ENCODE measurements at places on chromosomes 6 and 20.

- no peak for DNase-seq
Observed at GRCh38 chr20:38067717-38068365, 34.3 kb downstream of the RPRD1B start.

GRCh38 chr20:37901654-37902503 is 1.0 kb upstream of the VSTM2L start:
- peak; percentile 33 for DNase-seq

DNA sequence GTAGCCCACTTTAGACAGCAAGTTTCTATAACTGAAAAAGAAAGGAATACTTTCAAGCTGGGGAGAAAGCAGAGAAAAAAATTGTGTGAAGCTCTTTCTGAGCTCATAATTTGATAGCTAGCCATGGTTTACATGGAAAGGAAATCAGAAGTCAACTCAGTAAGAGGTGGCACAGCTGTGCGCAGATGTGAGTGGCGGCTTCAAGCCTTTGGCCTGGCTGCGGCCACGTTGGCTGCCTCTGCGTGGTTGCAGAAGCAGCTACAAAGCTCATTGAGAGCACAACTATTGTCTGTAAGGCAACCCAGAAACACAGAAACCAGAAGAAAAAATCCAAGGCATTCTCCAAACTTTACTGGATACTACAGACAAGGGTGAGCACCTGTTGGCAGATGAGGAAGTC is 136.9 kb downstream of the SASH1 start:
- no peak for DNase-seq

DNA sequence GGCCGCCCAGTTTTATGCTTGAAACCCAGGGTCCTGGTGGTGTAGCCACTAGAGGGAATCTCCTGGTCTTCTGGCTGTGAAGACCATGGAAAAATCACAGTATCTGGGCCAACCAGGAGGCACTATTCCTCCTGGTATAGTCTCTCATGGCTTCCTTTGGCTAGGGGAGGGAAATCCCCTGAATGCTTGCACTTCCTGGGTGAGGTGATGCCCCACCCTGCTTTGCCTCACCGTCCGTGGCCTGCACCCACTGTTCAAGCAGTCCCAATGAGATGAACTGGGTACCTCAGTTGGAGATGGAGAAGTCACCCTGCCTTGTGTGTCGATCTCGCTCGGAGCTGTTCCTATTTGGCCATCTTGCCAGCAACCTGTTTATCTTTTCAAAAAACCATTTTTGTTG is 10.1 kb upstream of the ZNF337 start:
- no peak for DNase-seq

DNA sequence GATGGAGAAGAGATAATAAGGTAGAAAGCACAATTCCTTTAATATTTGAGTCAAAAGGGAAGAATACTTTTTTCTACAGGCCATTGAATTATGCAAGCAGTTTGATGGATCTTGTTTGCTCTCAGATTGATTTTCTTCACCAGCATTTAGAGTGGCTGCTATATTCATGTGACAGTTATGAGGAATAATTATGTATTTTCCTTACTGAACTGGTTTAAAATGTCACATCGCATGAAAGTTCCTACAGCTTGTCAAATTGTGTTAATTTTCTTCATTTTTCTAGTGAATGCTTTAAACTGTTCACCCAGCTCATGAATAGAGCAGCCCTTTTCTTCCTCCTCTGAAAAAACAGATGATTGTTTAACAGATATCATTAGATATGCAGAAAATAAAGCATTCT is 37.4 kb upstream of the TPD52L1 start:
- DNase-seq, result no peak

DNA sequence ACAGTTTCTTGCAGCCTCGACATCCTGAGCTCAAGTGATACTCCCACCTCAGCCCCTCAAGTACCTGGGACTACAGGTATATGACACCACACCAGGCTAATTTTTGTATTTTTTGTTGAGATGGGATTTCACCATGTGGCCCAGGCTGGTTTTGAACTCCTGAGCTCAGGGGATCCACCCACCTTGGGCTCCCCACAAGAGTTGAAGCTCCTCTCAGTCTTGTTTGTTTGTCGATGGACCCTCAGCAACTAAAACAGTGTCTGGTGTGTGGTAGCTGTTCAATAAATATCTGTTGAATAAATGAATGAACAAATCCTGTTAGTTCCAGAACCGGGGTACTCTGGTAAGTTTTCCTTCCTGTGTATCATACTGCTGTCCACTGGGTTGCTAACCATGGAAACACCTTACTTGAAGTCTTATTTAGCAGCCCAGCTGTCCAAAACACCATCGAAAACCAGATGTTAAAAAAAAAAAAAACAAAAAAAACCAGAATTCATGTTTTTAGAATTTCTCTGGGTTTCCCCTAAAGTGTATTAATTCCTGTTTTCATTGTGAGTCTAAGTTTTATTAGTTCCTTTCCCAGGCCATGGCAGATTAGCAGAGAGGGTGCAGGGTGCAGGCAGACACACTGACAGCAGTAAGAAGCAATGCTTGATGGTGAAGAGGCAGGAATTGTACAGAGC is 7.8 kb upstream of the EZR start:
- no peak for DNase-seq

- DNase-seq, result no peak
Observed at GRCh38 chr6:56655996-56656395, 13.3 kb upstream of the DST start.

DNA sequence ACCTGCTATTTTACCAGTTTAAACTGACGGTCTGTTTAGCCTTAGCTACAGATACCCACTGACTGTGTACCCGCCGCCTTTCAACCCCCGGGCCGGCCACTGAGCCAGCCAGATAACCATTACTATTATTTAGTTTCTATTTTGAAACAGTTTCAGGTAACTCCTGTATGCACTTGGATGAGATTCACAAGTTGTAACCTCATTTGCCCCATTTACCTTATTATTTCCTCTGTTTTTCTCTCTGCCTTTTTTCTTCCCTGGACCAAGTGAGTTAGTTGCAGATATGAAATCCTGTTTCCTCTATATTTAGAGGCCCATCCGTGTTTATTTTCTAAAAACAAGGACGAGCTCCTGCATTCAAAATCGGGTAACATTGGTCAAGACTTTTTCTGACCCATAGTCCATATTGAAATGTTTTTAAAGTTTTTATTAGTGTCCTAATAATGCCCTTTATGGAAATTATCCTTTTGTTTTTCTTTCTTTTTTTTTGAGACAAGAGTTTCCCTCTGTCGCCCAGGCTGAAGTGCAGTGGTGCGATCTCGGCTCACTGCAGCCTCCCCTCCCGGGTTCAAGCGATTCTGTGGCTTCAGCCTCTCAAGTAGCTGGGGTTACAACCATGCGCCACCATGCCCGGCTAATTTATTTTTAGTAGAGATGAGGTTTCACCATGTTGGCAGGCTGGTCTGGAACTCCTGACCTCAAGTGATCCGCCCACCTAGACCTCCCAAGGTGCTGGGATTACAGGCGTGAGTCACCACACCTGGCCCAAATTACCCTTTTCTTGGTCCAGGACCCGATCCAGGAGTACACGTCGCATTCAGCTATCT is 767 bp downstream of the AP5S1 start:
- DNase-seq, result no peak

Measured in progenitor cell of endocrine pancreas (in vitro differentiated cells).